Heart right ventricle (tissue), 16 donors: ENCODE measurements at places on chromosomes 3 and 15. TPM values are rescaled to one million over a fixed set of nuclear protein-coding genes. Genes with fewer than 3 reads are reported as not detected.

DNA sequence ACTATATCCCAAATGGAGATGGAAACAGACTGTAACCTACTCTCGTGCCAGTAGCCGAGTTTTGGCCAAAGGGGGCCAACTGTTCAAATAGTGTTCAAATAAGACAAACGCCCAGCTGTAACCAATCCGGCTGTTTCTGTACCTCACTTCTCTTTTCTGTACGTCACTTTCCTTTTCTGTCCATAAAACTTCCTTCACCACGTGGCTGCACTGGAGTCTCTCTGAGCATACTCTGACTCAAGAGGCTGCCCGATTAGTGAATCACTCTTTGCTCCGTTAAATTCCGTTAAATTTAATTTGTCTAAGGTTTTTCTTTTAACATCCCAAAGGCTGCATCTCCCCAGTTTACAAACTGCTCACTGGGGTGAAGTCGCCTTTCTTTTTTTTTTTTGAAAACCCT lies 219.2 kb upstream of the P2RY1 start:
- no peaks in the 10 kb centered on the region for H3K4me1 ChIP-seq
- no peaks in the 10 kb centered on the region for H3K36me3 ChIP-seq
- H3K27me3 ChIP-seq: no peaks in the 10 kb centered on the region
- no peak for DNase-seq

DNA sequence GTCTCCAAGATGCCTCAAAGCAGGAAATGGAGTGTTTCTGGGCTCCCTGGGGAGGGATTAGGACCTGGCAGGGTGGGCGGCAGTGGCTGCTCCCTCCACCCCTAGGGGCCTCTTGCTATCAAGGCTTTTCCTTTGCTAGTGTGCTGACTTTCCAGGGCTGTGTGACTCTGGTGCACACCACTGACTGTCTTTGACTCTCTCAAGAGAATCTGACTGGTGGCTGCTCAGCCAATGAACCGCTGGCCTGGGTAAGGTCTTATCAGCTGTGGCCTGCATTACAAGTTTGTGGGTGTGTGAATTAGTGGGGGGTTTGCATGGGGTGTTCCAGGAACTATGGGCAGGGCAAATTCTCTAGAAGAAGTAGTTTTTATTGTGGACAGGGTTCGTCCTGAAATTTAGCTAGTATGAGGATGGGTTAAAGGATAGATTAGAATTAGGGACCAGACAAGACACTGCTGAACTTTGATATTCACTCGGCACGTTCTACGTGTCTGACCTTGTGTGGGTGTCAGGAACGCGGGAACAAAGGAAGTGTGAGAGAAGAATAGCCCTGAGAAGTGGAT lies 29.5 kb downstream of the SIAH2 start:
- no peaks in the 10 kb centered on the region for H3K36me3 ChIP-seq
- peaks cover 58% of the 10 kb centered on the region for H3K4me1 ChIP-seq
- no peaks in the 10 kb centered on the region for H3K27me3 ChIP-seq
- no peak overlapping the region for H3K4me3 ChIP-seq

DNA sequence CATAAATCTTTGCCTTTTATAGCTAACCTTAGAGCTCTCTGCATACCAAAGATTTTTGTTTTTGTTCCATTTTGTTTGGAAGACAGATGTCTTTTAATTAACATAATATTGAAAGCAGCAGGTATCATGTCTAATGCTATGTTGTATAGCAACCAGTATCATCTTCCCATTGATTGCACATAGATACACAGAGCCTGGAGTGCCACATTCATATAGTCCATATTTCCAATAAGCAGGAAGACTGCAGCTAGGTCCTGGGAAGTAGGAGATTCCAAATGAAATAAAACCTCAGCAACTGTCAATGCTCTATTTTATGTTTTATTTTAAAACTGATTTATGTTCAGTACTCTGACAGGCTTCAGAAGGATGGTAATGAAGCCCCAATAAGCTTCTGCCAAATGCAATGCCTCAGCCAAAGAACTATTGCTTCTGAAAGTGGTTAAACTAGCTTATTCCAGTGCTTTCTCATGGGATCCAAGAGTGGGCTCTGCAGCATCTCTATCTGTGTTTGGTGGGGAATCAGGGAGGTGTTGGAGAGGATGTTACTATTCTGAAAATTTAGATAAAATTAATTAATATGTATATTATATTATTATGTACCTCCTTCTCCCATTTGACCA lies 6.5 kb upstream of the KCNMB2 start:
- no peaks in the 10 kb centered on the region for H3K27me3 ChIP-seq
- no peak overlapping the region for H3K4me3 ChIP-seq
- no peaks in the 10 kb centered on the region for H3K4me1 ChIP-seq
- no peaks in the 10 kb centered on the region for H3K36me3 ChIP-seq

The SORD gene
- 12.4 TPM for total RNA-seq

The GHRL gene
- total RNA-seq: 0.32 TPM

The CORO2B gene
- 6.5 TPM for total RNA-seq
